ENCODE measurements at places on chromosomes 1 and 21.

DNA sequence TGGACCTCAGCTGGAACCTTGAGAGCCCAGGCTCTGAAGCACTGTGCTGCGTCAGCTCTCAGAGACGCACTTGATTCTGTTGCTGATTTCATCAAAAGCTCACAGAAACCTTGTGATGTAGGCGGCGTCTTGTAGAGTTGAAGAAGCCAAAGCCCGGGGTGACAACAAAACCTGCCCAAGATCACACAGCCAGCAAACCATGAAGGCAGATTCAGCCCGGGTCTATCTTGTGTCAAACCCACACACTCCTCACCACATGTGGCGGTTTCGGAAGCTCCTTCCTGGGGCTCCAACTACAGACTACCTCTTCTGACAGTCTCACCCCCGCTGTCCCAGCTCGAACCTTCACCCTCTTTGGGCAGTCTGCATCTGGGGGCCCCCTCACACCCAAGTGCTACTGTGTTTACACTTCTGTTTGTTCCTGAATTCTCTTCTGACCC lies 50.4 kb downstream of the TENT5C start:
- no peak for DNase-seq

- DNase-seq, result no peak
Measured at GRCh38 chr1:230661976-230662375, 19.7 kb downstream of the COG2 start.

DNA sequence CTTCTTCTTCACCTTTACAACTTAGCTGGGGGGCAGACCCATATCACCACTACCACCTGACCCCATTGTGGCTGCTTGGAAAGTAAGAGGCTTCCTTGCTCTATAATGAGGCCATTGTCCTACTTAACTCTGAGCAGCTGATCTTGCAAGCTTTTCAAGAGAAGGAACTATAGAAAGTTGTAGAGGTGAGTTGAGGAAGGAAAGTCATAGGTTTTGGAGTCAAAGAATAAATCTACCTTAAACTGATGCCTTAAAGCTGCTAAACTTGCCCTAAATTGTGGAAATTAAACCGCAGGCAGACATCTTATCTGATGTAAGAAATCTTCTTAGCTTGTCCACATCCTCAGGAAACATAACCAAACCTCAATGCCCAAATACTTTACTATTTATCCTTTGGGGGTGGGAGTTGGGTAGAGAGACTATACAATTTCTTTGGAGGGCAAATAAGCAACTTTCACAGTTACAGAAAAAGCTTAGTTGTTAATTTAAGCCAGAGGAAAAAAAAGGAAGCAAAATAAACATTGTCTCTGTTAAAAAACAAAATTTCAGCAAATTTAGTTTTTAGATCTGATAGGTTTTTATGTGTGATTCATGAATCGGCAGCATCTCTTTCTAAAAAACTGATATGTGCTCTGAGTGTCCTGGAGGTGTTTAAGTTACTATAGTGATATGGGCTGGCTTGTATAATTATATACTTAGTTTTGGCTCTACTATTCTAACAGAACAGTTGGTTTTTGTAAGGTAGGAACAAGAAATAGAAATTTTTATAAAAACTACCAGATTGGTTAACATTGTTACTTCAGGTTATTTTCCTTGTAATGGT lies 4.7 kb downstream of the IL23R start:
- no peak for DNase-seq

DNA sequence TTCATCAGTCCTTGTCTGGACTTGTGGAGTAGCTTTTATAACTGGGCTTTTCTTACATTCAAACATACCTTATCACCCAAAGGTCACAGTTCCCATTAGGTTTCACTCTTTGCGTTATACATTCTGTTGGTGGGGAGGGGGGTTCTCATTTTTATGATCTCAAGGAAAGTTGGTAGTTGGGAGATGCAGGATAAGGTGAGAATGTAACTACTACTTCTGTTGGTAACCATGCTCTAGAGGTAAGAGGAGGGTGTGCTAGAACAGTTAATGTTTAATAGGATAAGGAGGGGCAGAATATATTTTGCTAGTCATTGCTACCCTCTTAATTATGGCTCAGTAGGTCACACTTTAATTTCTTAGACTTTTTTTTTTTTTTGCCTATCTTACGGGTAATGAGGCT lies 10.7 kb downstream of the YBX1 start:
- no peak for DNase-seq

DNA sequence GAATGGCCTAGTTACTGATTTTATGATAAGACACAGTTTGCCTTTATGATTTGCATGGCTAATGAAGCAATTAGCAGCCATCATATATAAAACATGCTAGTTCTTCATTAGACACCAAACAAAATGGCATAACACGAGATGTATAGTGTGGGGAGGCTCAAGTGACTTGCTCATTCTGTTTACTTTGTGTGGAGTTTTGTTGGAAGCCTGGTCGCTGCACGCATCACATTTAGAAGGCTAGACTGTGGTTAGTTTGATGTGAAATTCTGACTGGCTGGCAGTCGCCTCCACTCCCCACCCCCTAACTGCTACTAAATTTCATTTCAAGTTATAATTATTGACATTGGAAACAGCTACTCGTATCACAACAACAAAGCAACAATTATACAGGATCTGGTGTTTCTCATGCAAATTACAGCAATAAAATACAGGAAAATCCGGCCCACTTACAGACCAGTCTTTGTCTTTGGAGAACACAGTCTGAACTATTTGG lies 356.1 kb downstream of the LMO4 start:
- DNase-seq, result peak; percentile 14

- DNase-seq, result no peak
Measured at GRCh38 chr1:211099393-211099792, 34.6 kb downstream of the KCNH1 start.

- DNase-seq, result no peak
Measured at GRCh38 chr1:17194615-17195528, 10.1 kb upstream of the PADI1 start.

- no peak for DNase-seq
Measured at GRCh38 chr1:210792250-210793102, 341.5 kb downstream of the KCNH1 start.

DNA sequence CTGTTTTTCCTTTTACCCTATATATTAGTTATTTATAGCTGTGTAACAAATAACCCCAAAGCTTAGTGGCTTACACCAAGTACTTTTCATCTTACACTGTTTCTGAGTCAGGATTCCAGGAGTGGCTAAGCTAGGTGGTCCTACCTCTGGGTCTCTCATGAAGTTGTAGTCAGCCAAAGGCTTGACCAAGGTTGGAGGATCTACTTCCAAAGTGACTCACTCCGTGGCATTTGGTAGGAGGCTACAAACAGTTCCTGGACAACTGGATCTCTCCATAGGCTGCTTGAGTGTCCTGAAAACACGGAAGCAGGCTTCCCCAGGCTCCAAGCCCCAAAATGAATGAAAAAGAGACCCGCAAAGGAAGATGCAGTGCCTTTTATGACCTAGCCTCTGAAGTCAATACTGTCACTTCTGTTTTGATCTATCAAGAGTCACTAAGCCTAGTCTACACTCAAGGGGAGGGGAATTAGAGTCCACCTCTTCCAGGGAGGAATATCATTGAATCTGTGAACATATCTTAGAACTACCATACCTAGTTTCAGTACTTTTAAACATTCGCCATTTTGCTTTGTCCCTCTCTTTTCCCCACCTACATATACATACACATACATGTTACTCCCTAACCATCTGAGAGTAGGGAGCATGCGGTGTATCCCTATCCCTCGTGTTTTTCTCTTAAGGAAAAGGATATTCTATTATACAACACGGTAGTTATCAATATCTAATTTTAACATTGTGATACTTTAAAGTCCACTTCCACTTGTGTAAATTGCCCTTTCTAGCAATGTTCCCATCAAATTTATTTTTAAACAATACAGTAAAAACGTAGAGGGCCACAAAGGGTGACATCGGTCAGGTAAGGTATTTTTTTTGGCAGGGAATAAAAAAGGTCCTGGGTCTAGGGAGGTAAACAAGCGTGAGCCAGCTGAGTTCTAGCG lies 67.2 kb downstream of the SLC35A3 start:
- DNase-seq, result no peak

- DNase-seq, result no peak
Measured at GRCh38 chr1:214957330-214958137, 125.0 kb upstream of the KCNK2 start.

GRCh38 chr21:45365186-45365607 lies 39.8 kb upstream of the COL18A1 start:
- DNase-seq, result no peak

GRCh38 chr21:41673596-41674335 lies 93.1 kb downstream of the RIPK4 start:
- DNase-seq, result no peak

DNA sequence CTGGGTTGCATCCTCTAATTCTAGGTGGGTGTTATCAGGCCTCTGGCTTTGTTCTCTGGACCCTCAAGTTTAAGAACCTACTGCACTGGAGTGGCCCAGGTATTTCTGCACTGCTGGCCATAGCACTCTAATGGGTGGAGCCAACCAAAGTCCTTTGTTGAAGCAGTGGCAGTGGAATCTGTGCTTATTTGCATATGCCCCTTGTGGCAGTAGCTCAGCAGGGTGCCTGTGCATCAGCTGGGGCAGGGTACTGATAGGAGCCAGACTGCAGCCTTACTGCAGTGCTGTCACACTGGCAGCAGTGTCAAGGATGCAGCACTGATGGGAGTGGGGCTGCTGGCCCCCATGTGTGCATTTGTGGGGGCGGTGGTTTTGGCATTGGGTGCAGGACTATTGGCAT lies 660.6 kb downstream of the LRRIQ3 start:
- DNase-seq, result no peak

GRCh38 chr1:72734415-72734814 lies 452.1 kb upstream of the NEGR1 start:
- no peak for DNase-seq

DNA sequence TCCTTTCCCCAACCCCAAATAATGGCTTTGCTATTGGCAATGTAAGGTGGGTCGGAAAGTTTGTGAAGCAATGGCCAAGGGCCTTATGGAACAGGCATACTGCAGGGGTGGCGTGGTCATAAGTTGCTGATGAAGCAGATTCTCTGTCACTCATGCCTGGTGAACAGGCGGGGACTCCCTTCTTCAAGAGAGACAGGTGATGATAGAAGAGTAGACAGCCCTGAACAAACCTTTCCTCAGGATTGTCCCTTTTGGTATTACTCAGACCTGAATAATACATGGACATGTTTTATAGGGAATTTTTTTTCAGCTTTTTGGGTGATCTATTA lies 12.7 kb downstream of the DDR2 start:
- DNase-seq, result no peak

GRCh38 chr1:150995896-150996295 lies 10.8 kb downstream of the MINDY1 start:
- no peak for DNase-seq

GRCh38 chr1:36866169-36866814 lies 168.0 kb downstream of the GRIK3 start:
- DNase-seq, result no peak

DNA sequence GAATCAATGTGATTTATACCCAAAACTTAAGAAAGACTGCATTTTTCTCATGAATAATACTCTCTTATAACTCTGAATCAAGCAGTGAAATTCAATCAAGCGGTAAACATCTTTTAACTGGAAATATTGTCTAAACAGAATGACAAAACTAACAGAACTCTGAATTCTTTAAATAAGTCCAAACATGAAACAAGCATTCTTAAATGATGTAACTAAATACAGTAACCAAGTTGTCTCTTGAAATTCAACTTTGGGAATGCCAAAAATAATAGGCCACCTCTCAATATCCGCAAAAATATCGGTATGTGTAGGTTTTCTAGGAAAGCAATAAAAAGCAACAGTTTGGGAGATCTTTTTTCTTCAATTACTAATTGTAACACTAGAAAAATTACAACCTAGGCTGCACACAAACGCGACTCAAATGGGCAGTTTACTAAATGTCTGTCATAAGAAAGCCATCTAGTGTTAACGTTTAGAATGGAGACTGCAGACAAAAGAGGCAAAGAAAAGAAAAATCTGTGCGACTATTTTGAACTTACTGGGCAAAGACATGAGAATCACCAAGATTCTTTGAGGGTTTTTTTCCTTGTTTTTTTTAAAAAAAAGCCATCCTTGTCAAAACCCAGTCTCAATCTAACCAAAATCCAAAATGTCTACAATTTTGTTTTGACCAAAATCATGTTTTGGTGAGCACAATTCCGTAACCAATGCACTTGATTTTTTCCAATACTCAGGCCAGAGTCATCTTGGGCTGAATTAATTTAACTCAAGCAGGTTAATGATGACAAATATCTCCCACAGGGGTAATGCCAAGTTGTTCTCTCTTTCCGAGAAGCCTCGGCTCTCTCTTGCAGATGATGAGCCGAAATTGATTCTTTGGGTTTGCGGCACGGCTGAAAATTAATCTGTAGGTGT lies 1.3 kb downstream of the SIPA1L2 start:
- DNase-seq, result no peak

DNA sequence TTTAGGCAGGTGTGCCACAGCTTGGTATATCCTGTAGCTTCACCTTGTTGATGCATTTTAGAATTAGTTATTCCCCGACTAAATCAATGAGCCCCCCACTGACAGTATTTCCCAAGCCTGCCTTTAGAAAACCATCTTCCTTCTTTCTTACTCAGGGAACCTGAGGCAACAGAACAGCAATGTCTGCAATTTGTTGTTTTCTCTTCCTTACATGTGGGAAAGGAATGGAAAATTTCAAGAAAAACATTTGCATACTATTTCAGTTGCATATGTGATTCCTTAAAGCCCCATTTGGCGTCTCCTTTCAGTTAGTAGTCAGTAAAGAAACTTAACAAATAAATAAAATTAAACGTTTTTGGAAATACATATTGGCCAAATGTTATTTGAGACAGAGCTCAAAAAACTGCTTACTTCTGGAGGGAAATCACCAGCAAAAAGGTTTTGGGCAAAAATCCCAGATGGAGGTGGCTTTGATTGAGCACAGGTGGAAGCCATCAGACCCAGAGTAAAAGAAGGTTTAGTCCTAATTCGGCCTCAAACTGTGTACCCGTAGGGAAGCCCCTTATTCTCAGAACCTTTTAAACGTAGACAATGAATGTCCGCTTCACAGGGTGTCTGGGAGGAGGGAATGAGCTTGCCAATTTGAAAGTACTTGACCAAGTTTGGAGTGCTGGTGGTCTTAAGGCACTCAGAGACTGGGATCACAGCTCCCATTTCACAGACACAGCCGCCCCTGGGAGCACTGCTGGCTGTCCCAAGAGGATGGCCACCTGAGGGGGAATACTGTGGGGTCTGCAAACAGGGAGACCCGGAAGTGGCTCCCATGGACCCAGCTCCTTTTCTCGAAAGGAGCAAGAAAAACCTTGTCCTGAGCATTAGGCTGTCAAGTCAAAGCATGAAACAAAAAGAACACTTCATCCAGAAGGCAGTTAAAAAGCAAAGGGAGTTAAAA lies 9.4 kb downstream of the LHX4 start:
- no peak for DNase-seq
